ENCODE measurements at places on chromosomes 13 and 19.

DNA sequence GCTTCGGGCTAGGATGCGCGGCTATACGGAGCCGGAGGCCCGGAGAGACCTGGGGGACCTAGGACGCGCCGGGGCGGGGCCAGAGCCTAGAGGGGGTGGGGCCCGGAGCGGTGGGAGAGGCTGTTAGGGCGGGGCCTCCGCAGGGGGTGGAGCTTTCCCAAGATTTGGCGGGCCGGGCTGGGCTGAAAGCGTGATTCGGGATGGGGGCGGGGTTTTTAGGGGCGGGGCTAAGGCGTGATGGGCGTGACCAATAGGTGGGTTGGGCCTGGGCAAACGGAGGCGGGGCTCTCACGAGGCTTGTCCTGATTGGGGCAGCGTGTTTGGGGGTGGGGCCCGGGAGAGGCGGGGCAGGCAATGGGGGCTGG, 439 bp downstream of the RAB11B start:
- peak; percentile 88 for DNase-seq

DNA sequence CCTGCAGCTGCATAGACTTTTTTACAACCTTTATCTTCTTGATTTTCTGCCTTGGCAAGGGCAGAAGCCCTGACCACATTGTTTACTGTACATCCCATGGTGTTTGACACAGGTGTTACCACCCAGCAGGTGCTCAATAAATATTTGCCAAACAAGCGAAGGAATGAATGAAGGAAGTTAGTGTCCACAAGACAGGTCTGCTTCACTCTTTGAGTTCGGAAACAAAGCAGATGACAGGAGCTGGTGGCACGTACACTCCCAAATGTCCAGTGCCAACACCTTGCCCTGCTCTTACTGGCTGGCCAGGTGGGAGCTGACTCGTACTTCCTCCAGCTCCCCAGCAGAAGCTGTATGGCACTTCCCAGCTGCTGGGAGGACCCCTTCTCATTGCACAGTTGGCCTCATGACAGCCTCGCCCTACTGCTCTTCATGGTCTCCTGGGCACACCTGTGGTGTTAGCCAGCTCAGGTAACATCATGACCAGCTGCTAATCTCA, 22.0 kb upstream of the MUC16 start:
- DNase-seq, result no peak

GRCh38 chr13:51619614-51620013, 35.4 kb downstream of the WDFY2 start:
- no peak for DNase-seq

GRCh38 chr13:73932091-73932490, 202.1 kb downstream of the KLF12 start:
- no peak for DNase-seq

DNA sequence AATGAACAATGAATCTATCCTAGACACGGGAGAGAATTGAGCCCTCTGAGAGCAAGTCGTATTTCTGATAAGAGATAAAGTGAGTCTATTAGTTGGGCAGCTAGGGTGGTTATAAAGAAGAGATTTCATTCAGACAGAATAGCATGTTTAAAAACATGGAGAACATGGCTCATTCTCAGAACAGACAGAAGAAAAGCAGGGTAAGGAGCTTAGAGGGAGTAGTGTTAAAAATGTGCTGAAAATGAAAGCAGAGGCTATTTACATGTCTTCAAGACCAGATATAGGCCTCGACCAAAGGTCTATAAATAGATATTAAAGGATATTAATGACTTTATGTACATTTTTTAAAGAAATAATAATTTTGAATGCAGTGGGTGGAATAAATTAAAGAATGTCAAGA, 149.5 kb downstream of the SLITRK1 start:
- DNase-seq, result no peak

DNA sequence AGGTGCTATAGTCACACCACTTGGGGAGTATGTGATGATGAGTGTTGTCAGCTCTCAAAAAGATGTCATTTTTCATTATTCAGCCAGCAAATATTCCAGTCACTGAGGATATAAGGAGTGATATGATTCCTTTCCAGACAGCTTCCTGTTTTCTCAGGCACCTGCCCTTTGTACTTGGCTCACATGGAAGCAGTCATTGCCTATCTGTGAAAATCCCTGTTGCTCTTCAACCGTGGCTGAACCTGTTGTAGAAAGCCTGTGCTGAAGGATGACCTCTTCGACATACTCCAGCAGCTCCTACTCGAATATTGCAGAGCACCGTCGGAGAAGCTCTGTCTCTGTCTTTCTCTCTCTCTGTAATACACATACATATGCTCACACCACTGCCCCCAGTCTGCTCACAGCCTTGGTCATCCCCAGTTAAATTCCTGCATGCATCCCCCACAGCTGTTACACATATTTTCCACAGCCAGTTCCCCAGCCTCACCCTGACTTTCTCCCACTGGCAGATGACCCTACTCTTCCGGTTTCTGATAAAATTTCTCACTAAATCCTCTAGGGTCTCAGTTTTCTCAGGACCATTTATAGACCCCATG, 204.2 kb upstream of the ARGLU1 start:
- DNase-seq, result no peak

GRCh38 chr13:60134376-60134775, 29.4 kb downstream of the DIAPH3 start:
- DNase-seq, result no peak

GRCh38 chr13:36251017-36251416, 36.7 kb upstream of the SOHLH2 start:
- no peak for DNase-seq

DNA sequence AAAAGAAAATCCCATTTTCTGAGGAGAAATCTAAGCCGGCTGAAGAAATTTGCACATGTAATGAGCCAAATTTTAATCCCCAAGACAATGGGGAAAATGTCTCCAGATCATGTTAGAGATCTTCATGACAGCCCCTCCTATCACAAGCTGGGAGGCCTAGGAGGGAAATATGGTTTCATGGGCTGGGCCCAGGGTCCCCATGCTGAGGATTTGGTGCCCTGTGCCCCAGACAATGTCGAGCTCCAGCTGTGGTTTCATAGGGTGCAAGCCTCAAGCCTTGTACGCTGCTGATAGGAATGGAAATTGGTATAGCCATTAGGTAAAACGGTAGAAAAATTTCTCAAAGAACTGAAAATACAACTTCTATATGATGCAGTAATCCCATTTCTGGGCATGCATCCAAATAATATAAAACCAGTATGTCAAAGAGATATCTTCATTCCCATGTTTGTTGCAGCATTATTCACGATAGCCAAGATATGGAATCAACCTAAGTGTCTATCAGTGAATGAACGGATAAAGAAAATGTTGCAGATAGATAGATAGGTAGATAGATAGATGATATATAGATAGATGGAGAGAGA, 19.3 kb upstream of the FREM2 start:
- DNase-seq, result no peak

DNA sequence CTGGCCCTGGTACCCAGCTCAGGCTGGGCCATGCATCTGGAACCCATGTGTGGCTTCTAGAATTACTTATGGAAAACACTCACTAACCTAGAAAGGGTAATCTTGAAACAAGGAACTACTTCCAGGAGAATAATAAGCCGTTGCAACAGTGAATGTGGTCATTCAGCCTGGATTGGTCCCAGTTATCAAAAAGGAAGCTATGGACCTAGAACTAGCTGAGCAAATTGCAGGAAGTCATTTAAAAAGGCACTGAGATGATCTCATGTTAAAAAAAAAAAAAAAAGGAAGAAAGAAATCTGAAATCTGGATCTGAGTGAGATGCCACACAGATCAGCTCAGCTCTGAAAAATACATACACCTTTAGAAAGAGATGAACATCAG, 59.6 kb downstream of the DCT start:
- DNase-seq, result no peak

DNA sequence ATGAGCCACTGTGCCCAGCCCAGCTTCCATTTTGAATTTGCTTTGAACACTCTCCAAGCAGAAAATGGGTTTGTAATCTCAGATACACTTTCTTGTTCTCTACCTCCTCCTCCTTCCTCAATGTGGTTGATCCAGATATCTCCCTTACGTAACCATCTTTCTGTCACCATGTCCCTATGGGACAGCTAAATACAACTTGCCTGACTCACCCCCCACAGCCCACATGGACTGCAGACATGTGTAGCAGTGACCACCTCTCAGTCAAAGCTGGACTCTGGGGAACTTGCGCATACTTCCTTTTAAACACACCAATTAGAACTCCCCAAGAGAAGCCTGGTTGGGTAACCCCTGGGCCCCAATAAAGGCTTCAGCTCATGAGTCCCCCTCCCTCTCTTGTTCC, 10.8 kb upstream of the ZNF799 start:
- DNase-seq, result no peak

DNA sequence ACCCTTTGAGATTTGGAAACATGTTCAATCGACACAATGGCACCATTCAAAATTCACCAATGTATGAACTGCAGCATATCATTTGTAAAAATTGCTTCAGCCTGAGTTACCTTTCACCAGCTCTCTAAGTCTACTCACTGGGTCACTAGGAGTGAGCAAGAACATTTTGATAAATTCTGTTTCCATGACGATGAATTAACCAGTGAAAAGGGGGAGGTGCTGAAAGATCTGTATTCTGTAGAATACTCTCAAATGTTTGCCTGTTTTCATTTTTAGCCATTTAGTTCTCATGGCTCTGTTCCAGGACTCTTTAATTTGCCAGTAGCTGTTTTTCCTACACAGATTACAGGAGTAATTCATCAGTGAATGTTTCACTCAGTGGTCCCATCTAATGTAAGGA, 883.4 kb downstream of the DIAPH3 start:
- DNase-seq, result peak; percentile 78

DNA sequence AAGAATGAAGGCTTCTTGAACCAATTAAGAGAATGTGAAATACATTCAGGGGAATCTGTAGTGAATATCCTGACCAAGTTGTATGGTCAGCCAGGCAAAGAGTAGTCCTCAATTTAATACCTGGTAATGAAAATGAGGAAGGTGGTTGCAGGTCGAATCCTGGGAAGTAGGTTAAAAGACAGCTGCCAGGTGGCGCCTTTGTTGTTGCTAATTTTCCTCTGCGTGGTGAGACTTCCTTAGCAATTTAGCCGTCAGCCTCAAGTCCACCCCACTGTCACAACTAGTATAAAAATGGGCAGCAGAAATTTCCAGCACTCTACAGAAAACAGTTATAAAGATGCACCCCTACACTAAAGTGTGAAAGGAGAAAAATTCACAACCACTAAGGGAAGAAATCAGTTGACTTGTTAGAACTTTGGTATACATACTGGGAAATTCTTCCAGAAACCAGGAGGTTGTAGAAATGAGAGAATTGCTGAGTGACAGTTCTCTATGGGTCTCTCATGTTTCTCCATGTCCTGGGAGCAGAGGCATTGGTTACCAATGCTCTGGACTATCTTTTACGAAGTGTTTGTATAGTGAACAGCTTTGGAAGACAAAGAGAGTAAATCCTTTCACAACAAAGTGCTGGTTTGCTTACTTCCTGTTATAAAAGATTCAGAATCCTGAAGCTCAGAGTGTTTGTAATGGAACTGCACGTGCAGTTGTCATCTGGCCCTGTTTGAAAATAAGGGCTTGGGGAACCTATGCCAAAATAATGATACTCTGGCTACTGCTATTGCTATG, 235.9 kb downstream of the NHLRC3 start:
- peak; percentile 53 for DNase-seq

DNA sequence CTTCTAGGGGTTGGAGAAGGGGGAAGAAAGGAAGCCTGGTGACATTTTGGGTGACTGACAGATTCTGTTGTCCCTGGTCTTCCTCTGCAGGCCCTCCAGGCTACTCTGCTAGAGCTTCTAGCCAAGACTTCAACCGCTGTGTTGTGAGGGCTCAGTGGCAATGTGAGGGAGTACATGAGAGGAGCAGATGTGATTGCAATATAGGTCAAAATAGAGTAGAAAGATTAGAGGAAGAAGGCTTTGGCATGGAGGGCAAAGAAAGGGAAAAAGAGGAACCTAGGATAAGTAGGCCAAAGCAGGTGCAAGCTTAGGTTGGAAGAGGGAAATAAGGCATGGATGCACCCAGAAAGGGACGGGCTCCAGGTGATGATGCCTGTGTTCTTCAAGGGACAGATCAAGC, 216.9 kb downstream of the RGCC start:
- DNase-seq, result no peak

- no peak for DNase-seq
These were observed 48.6 kb upstream of the POSTN start for GRCh38 chr13:37647031-37647650.

GRCh38 chr13:90534617-90535370, 812.7 kb upstream of the MIR17HG start:
- DNase-seq, result no peak

DNA sequence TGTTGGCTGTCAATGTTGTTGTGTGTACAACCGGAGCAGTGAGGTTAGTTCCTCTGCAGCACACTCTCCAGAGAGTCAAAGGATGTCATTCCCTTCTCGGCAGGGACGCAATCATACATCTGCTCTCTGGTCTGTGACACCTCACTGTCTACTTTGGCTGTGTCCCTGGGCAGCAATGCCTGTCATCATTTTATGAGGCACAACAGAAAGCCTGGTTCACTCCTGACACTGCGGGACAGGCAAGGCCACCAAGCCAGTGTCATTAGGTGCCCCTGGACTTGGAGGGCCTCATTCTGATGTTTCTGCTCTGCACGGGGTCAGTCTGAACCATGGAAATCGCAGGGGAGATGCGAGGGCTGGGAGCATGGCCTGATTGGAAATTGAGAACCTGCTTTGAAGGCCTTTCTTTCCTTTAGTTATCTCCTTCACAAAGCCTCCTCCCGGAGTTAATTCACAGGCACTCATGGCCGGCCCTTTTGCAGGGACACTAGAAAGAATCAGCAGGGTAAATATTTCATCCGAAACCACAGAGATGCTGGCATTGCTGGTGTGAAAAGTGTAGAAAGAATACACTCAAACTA, 284.4 kb downstream of the ZNF536 start:
- no peak for DNase-seq

GRCh38 chr13:68713394-68713793, 1394.2 kb upstream of the ATXN8OS start:
- no peak for DNase-seq

- DNase-seq, result no peak
These were observed 68.9 kb upstream of the ZNF835 start for GRCh38 chr19:56740501-56740900.

DNA sequence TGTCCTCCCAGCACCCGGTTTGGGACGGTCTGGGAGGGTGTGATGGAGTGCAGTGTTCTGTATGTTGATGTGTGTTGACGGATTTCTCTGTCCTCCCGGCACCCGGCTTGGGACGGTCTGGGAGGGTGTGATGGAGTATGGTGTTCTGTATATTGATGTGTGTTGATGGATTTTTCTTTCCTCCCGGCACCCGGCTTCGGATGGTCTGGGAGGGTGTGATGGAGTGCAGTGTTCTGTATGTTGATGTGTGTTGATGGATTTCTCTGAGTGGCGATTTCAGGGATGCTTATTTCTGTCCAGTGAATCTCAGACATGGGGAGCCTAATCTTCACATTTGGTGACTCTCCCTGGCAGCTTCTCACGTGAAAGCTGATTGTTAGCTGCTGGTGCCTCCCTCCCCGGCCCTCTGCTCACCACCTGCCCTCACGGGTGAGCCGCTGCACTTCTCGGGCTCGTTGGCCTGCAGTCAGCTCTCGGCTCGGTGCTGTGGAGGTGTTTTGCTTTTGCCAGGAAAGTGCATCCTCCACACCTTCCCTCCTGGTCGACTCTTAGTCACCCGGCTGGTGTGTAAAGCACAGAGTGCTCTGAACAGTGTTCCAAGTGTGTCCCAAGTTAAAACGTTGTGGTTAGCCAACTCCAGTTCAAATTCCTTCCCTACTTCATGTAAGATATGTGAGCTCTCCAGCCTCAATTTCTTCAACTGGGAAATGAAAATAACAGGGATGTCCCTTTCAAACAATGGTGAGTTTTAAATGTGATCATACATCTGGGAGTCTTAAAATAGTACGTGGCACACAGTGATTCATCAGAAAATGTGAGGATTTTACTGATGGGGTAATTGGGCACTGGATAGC, 54.6 kb downstream of the ATP11A start:
- DNase-seq, result no peak

GRCh38 chr19:11204943-11205349, 7.6 kb upstream of the KANK2 start:
- no peak for DNase-seq

Measured in NCI-H2081 (cell line).